ENCODE measurements at places on chromosomes 3 and 15.

GRCh38 chr3:52429779-52430415, 15.0 kb downstream of the SEMA3G start:
- DNase-seq = no peak

GRCh38 chr3:66138336-66139313, 82.2 kb upstream of the SLC25A26 start:
- DNase-seq = no peak

DNA sequence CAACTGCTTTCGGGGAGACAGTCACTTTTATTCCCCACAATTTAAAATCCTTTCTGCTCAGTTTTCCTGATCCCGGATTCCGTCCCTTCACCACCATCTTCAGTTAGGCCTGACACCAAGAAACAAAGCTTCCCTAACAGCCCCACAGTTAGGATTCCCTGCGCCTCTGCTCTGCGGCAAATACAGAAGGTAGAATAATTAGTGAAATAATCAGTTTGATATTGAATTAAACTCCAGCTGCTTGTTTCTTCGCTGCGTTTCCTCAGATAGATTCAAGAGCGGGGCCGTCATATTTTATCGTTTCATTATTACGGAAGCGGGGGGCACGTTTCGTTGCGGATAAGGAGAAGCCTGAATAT, 1.3 kb upstream of the EOMES start:
- DNase-seq = no peak

GRCh38 chr3:119319311-119319710, 25.1 kb downstream of the ARHGAP31 start:
- DNase-seq = no peak

DNA sequence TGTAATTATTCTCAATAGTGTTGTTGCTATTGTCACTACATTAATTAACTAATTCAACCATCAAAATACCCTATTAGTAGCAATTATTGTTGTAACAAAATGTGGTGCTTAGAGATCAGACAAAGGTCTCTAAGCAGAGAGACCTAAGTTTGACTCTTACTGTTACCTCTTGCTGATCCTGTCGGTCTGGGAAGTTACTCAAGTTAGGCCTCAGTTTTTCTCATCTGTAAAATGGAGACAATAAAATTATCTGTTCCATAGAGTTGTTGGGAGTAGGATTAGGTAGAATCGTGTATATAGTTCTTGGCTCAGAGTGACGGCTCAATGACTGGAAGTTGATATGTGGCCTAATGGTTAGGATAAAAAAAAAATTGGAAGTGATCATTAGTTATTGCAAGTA, 69.8 kb upstream of the ARL8B start:
- no peak for DNase-seq

- DNase-seq = peak; percentile 52
Measured at GRCh38 chr15:101499863-101500713, 10.6 kb upstream of the PCSK6 start.
